Stimulated activated CD8-positive, alpha-beta memory T cell treated with anti-CD3 and anti-CD28 coated beads, Interleukin-4, amount 100 ng/mL, for 24 hours (primary cell): ENCODE measurements at places on chromosomes 7 and 10.

- DNase-seq = no peak
Measured at GRCh38 chr10:124450783-124451057, 885 bp upstream of the NKX1-2 start.

DNA sequence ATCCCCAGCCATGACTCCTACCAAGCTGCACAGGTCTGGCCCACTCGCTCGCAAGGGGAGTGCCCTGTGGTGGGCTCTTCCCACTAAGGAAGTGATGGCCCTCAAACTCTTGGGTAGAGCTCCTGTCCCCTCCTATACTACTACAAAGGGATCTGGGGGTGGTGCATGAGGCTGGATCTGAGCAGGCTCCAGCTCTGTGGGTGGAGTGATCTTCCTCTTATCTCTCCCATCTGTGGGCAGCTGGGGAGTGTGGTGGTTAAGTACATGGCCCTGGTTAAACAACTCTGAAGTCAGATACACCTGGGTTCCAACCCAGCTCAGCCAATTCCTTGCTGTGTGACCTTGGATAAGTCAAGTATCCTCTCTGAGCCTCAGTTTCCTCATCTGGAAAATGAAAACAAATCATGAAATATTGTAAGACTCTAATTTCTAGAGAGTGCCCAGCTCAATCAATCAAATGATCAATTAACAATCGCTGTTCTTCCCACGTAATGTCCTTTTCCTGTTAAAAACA lies 17.4 kb downstream of the DDIT4 start:
- no peak for DNase-seq

DNA sequence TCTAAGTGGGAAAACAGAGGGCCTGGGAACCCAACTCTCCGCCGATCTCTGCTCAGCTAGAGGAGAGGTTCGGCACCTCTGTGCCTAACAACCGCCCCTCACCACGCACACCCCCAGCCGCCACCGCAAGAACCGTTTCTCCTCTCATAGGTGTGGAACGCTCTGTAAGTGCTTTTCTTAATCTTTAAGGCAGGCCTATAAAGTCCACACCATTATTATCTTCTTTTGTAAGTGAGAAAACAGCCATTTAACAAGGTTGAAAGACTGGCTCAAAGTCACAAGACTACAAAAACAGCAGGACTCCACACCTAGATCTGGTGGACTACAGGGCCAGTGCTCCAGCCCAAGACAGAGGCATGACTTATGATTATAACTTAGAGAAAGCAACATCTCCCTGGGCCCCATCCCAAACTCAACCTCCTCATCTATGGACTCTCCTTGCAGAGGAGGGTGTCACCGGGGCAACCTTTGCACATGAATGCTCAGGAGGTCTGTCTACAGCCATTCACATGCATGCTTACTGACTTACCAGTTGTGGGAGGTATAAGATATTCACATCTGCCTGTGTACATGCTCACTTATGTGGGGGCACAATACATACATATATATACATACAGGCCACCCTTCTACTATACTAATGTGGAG lies 7.9 kb upstream of the NKX2-3 start:
- DNase-seq = no peak

- no peak for DNase-seq
Measured at GRCh38 chr10:91367558-91367957, 42.6 kb upstream of the HECTD2 start.

- no peak for DNase-seq
Measured at GRCh38 chr10:11525503-11525902, 85.9 kb downstream of the USP6NL start.

DNA sequence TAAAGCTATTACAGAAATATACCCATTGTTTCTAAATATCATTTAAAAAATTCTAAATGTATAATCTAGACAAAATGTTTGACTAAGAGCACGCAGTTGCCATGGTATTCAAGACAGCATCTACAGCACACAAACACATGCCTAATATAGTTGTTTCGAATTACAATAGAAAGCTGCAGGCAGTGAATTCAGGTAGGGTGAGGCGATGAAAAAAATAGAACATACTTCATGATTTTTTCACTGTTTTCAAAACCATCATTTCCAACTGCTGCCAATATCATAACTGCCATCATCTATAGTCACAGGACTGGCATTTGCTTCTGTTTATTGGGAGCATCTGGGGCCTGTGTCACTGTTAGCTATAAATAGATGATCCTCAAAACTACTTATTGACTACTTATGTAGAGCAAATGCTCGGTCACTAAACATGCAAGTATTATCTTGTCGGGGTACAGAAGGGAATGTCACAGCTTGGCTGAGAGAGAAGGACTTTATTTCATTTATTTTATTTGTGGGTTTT lies 34.4 kb upstream of the OTUD1 start:
- no peak for DNase-seq

DNA sequence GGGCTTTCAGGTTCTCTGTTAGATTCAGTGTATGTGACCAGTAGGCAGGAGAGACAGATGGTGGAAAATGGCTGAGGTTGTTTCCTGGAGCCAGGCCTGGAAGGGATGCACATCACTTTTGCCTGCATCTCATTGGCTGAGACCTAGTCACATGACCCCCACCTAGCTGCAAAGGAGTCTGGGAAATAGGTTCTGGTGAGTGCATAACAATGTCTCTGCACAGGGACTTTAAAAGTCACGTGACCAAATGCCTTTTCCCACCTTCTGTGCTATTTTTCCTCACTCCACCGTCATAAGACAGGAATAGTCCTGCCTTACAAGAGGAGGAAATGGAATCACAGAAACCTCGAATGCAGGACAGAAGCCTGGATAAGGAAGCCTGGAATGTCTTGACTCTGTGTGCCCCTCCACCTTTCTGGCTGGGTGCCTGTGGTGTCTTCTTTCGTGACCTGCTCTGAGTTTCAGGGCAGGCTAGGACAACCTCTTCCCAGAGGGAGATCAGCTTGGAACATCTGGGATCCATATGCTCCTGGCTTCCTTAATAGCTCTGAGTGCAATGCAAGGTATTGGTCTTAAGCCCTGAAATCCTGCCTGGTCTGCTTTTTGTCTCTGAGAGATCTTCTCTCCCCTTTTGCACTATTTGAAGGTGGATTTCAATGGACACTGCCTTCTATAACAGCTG lies 139.9 kb upstream of the ZNF438 start:
- no peak for DNase-seq

DNA sequence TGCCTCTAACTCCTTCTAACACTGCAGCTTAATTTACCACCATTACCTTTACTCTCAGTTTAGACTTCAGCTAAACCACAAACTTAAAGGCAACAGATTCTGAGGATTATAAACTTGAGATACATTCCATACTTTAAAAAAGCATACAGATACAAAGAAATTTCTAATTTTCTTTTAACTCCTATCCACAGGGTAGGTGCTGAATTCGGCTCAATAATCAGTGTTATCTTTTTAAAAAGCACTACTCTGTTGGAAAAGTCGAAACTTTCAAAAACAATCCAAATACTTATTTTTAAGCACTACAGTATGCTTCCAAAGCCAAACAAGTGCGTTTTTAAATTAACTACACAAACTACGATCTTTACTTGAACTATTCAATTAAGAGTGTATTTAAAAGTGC lies 1.0 kb downstream of the SMNDC1 start:
- DNase-seq = no peak

DNA sequence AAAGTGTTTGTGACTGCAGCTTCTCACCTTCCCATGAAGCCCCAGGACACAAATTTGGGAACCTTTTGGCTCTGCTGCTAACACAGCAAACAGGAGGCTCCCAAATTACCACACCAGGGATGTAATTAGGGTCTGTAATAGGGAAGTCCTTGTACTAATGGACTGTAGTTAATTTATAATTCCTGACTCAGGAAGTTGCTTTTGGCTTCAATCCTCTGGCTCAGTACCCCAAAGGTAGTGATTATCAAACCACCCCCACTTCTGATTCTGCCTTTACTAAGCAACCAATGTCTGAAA lies 3.8 kb upstream of the MALSU1 start:
- DNase-seq = no peak

GRCh38 chr10:124461642-124462347 lies at the start of gene LHPP:
TSS of gene LHPP (plus strand) at chr10:124461823. CDS start at chr10:124461863, 40 bp downstream.
- DNase-seq = peak; percentile 83

DNA sequence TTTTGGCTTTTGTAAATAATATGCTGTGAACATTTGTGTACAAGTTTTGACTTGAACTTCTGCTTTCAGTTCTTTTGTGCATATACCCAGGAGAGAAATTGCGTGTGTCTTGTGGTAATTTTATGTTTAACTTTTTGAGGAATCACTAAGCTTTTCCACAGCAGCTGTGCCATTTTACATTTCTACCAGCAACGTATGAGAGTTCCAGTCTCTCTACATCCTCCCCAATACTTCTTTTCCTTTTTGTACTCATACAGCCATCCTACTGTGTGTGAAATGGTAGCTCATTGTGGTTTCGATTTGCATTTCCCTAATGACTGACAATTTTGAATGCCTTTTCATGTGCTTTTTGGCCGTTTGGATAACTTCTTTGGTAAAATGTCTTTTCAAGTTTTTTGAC lies 66.3 kb upstream of the INHBA start:
- no peak for DNase-seq

DNA sequence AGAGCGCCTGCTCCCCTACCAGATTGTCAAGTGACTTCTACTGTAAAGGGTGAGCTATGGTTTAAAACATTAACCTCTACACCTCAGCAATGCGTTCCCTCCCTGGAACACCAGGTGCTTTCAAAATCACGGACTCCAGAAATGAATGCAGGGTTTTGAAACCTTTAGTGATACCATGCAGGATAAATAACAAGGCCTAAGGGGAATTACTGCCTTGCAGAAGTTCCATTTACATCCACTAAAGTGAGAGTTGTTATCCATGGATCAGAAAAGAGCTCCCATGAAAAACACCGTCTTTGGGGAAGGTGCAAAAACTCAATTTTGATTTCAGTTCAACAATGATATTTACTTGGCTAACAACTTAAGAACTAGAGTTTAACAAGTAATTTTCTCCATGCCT lies 4.0 kb downstream of the FZD8 start:
- DNase-seq = no peak

- DNase-seq = no peak
Measured at GRCh38 chr7:13725591-13725990, 263.9 kb downstream of the ETV1 start.

DNA sequence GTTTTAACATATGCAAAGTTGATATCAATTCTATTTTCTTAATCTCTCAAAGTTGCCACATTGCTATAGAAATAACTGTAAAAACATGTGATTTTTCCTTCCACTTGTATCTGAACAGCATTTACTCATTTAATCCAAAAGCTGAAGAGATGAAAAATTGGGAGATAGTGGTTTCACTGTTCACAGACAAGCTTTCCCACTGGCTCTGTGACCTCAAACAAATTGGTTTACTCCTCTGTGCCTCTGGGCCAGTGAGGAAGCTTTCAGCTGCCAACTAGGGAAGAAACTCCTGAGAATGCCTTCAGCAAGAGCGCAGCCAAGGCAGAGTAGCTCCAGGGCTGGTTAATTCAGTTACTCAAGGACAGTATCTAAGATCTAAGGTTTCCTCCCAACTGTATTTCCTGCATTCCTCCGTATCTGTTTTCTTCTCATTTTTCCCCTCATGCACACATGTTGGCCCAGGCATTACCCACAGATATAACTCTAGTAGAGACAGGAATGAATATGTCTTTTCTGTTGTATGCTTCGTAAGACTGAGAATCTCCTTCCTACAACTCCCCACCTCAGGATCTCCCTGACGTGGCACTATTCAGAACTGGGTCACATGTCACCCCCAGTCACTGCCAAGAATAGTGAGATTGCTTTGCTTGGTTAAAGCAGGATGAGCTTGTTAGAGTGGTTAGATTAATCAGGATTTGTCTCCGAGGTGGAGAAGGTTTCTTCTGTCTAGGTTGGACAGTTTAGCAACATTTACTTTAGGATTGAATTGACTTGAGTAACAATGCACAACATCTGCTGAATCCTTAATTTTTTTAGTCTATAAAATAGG lies 315.7 kb downstream of the NRG3 start:
- no peak for DNase-seq

DNA sequence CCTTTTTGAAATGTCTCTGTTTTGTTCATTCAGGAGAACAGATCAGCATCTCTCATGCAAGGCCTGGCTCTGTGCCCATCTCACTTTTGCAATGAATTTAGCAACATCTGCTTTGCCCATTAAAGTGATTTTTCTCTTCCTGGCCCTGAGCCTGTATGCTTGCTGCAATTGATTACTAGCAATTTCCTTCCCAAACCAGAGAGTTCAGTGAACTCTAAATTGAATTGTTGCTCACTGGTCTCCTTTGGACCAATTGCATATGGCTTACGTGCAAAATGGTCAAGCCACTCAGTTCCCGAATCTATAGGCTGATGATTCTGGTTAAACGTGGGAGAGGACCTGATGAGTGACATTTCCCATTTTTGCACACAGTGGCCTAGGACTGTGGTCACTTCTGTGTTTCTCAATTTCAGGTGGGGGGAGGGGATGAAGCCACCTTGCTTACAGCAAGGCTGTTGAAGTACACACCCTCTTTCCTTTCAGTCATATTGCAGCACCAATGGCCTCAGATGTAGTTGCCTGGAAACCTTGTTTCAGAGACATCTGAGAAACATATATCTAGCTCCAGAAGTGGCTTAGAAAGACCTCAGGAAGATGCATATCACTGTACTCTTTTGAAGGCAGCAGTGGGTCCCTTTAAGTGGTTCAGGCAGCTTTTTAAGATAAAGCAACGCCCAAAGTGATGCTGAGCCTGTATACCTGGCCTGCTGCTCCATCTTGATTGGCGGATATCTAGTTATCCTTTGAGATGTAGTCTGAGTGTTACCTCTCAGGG lies 201.4 kb downstream of the PTEN start:
- no peak for DNase-seq
